Fibroblast of lung (primary cell): ENCODE measurements at places on chromosomes 5 and 9.

- no peak for DNase-seq
Measured at GRCh38 chr9:116796669-116797068, 109.6 kb downstream of the TRIM32 start.

GRCh38 chr5:39618391-39618790 is 193.6 kb upstream of the DAB2 start:
- no peak for DNase-seq

GRCh38 chr5:52702877-52703276 is 84.8 kb upstream of the ITGA1 start:
- DNase-seq = no peak

GRCh38 chr9:126032135-126032534 is 285.0 kb downstream of the PBX3 start:
- DNase-seq = no peak

DNA sequence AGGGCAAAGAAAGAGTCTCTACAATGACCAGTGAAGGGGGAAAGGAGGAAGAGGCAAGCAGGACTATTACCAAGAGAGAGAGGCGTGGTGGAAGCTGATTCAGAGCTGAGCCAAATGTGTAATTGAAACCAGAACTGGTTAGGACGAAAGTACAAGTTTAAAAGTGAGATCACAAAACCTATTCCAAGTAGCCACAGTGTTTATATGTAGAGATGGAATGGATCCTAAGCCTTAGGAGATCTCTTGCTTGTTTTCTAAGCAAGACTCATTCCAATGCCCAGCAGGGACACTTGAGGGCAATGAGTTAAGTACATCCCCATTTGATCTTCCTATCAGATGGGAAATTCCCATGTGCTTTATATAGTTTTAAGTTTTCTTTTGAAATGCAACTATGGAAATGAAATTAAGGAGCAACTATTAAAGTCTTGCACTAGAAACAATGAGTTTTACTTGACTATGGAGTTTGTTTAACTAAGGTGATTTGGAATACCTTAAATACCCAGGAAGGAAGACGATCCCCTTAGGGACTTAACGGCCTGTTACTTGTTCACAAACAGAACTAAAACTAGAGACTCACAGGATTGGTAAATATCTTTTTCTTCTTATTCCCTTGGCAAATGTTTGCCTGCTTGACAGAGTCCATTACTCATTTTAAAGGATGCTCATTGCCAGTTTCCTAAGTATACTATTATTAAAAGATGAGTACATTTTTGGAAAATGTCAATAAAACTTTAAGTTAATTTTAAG is 51.1 kb upstream of the SNX2 start:
- DNase-seq = peak; percentile 67

- DNase-seq = no peak
Measured at GRCh38 chr5:3389471-3390026, 206.1 kb upstream of the IRX1 start.

GRCh38 chr5:89470658-89471057 is 587.7 kb upstream of the MEF2C start:
- DNase-seq = no peak

- peak; percentile 86 for DNase-seq
Measured at GRCh38 chr5:78908173-78909061, 76.7 kb downstream of the ARSB start.

- no peak for DNase-seq
Measured at GRCh38 chr9:93507768-93508167, 54.4 kb upstream of the FAM120AOS start.

GRCh38 chr5:160259341-160259740 is 30.0 kb downstream of the FABP6 start:
- DNase-seq = no peak

DNA sequence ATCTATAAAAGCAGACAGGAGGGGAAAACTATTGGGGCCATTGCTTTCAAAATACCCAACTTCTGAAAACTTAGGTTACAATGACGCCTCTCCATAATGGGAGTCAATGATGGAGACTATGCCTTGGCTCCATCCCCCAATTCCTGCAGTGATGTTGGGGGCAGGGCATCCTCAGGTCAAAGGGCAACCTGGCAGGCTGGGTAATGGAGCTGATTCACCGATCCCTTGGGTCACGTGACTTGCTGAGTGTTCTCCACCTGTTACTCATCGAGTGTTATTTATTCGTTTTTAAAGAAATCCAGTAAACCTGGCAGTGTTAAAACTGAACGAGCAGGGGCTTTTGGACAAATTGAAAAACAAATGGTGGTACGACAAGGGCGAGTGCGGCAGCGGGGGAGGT is 244.4 kb downstream of the FAM114A2 start:
- DNase-seq = no peak

DNA sequence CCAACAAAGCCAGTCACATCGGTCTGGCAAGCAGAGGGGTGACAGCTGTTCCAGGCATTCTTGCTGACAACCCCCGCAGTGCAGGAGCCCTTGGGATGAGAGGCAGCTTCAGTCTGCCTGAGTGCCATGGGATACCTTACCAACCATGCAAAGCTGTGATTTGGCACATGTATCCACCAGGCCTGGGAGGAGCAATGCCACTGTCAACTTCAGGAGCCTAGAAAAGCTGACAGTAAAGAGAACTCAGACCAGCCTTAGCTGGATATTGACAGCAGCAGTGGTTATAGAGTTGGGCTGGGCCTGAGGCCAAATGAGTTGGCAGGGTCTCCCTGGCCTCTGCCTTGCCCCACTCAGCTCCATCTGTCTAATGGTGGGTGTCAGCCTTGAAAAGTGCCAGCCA is 10.1 kb upstream of the PLPPR1 start:
- no peak for DNase-seq

- DNase-seq = peak; percentile 96
Measured at GRCh38 chr5:34598177-34598794, 57.8 kb upstream of the RAI14 start.

GRCh38 chr5:129807162-129807814 is 59.4 kb downstream of the MINAR2 start:
- DNase-seq = no peak

DNA sequence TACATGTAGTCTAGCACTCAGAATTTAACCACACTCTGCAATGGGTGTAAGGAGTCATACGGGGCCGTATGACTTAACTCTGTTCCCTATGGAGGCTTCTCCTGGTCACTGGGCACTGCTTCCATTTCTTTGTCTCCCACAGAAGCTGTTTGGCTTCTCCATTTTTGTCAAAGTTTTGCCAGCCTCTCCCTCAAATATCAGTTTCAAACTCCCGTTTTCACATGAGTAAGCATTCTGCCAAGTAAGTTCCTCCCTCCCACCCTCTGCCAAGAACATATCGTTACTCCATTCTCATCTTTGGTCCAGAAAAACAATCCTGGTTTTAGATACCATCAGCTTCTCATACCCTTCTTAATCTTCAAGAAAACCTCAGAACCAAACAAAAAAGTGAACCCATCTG is 6.1 kb downstream of the AFAP1L1 start:
- peak; percentile 38 for DNase-seq

DNA sequence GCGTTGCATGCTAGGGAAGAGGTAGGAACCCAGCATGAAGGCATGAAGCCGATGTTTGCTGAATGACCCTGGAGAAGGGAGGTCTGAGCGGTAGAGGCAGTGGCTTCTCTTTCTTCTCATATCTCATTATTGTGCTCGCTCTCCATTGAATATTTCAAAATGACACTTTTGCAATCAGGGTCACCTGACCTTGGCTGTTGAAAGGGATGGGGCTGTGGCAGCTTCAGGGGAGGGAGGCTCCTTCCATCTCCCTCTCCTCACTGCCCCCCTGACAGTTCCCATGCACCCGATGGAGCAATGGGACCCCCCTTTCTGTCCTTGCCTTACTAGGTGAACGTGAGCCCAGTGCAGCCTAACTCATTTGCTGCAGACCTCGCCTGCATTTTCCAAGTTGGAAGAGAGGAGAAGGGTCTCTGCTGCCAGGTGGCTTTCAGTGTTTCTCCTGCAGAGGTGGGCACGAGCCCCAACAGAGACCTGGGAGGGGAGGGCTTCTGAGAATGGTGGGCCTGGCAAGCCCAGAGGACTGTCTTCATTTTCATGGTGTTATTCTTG is 17.9 kb downstream of the STC2 start:
- DNase-seq = no peak

GRCh38 chr5:103228588-103228987 is 30.0 kb upstream of the MACIR start:
- no peak for DNase-seq

DNA sequence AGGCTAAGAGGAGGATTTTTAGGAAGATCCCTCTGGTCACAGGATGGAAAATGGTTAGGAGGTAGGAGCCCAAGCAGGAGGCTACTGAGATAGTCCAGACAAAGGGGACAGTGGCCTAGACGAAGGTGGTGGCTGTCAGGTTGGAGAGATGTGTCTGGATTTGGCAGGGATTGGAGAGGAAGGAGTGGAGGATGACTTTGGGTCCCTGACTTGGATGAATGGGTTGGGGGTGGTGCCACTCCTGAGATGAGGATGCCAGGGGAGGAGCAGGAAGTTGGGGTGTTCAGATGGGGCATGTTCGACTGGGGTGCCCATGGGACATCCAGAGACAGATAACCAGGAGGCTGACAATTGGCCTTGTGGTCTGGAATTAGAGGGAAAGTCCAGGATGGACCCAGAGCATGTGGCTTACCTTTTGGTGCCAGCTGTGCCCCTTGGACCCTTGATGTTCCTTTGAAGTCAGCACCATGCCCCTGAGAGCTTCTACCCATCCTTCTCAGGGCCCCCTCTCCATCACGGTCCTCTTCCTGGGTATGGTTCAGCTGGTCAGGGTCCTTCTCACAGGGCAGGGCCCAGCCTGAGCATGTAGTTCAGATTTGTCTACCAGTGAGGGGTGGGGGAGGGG is 15.1 kb upstream of the IGFBPL1 start:
- DNase-seq = no peak

DNA sequence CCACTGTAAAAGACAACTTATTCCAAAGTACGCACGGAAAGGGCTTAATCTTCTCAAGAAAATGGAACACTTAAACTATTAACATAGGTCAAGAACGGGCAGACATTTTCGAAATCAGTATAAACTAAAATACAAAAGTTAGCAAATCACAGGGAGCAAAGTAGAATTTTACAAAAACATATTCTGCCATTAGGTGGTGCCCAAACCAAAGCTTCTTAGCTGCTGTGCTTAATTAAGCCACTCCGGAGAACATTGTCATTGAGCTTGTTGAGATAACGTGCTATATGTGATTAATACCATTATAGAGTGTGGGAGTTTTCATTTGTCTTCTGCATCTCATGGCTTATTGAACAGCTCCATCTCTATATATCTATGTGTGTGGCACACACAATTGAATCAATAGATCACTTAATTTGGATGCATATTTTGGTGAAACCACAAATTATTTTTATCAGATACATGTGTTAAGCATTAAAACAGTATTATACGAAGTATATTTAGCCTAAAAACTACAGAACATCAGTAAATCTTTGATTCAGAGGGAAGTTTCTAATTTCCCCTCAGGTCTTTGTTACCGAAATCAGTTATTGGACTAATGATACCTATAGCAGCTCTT is 23.4 kb downstream of the UBLCP1 start:
- DNase-seq = peak; percentile 34

- no peak for DNase-seq
Measured at GRCh38 chr9:93663877-93664548, 87.6 kb downstream of the PHF2 start.

DNA sequence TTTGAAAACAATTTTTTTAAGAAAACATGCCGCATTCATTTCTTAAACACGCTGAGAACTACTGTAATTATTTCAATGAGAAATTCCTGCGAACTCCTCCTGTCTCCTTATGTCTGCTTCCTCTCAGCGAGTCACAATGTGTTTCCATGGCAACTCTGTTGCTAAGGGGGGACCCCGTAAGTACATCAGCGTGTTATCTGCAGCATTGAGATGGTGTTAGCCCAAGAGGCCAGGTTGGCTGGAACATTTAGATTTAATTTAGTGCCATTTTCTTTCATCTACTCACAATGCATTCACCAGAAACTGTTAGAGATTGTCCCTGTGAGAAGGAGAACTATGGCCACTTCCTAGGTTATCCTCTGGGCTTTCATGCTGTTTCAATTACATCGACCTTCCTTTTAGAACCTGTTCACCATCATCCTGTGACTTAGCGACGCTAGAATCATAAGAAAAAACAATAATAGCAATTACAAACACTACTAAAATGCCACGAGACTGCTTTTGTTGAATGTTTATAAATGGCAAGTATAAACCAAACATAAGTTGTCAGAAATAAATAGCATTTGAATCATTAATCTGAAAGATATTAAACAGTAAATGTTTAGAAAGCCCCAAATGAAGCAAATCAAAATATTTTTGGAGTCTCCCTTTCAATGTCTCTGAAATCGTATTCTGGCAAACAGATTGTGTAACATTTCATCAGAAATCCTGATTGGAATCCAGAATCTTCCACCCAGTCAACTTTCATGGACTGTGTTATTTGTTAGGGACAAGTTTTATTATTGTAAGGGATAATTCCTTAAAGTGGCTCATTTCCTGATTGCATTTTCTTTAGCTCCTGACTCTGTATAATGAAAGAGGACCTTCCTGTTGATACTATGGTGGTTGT is 39.7 kb upstream of the SHC3 start:
- DNase-seq = peak; percentile 29

GRCh38 chr9:112332214-112332613 is 1.2 kb downstream of the PTBP3 start:
- no peak for DNase-seq

- DNase-seq = peak; percentile 3
Measured at GRCh38 chr5:151483176-151483575, 35.8 kb downstream of the SLC36A1 start.

DNA sequence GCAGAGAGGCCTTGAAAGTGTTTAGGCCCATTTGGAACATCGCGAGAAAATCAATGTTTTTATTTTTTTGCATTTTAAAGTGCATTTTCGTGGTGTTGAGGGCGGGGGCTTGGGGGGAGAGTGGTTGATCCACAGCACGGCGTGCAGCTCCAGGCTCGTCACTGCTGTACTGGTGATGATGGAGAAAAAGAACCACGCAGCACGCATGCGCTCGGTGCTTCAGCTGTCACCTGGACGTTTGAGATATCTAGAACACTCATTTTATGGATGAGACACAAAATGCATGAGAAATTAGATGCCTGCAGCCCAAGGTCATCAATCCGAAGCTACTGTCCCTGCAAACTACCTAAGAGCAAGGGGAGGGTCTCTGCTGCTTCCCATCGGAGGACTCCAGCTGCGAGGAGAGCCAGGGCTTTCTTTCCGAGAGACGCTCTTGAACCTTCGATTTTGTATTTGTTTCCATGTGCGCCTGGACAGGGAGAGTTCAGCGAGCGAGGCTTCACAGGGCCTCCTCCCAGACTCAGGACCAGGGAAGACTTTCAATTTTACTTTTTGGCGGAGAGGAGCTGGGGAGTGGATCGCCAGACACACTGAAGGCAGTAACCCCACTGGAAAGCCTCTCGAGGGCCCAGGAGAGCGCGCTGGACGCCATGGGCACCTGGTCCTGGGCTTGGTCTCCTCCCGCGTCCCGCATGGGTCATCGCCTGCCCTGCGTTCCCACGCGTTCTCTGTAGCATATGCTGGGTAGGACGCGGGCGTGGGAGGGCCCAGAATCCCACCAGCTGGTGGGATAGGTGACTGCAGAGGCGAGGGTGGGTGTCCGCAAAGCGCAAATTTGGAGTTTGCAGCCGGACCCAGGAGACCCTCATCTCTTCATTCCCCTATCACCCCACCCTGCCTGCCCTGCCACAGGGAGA is 2.5 kb downstream of the DMRT2 start:
- no peak for DNase-seq

- no peak for DNase-seq
Measured at GRCh38 chr5:76193635-76194034, 110.5 kb downstream of the SV2C start.

GRCh38 chr5:57482671-57483106 is at the start of gene ACTBL2:
TSS of gene ACTBL2 (minus strand) at chr5:57482811. CDS start at chr5:57482707, 104 bp downstream.
- DNase-seq = peak; percentile 61
